ENCODE measurements at places on chromosomes 6 and 20.

DNA sequence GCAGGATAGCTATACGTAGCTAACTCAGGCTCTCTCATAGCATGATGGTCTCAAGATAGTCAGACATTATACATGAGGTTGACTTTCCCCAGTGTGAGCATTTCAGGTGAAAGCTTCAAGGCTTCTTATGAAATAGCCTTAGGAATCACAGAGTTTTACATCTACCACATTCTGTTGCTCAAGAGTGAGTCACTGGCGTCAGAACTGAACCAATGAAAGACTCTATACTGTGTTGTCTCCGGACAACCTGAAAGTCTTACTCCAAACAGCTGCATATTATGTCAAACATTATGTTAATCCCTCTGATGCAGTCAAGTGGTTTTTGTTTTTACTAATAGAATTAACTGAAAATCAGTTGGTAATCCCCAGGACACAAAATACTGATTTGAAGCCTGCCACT is 79.8 kb upstream of the TRDN start:
- no peak for DNase-seq

GRCh38 chr20:5164645-5165625 is 38.1 kb downstream of the CDS2 start:
- no peak for DNase-seq

GRCh38 chr20:13325033-13325432 is 104.0 kb downstream of the ISM1 start:
- peak; percentile 67 for DNase-seq

DNA sequence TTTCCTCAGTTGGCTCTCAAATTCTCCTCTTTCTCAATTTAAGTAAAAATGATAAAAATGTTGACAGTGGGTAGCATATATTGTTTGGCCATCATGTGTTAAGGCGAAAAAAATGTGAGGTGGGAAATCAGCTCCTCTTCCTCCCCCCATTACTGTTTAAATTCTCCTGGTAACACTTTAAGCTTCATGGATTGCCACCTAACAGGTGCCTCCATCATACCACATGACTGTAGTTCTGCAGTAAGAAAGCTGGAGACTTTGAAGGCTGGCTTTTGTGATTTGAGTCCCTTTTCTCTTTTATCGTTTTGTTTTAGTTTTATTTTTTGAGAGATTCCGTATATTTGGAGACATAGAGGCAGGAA is 1.2 kb downstream of the ZFAND3 start:
- no peak for DNase-seq

DNA sequence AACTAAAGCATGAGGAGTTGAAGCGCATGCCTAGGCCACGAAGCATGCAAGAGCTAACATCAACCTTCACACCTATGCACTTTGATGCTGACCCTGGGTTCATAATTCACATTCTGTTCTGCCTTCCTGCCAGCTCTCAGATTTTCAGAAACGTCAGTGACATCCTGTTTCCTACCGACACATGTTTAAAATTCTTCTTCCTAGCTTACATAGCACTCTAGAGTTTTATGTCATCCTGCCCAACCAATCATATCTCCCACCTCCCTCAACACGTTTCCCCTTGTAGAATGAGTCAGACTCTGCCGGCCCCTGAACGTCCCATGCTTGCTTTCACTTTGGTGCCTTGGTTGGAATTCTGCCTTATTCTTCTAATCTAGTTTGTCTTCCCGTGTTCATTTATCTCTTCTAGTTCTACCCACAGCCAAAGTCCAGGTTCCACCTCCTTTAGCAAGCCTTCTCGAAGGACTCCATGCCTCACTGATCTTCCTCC is 97.2 kb upstream of the MAP7 start:
- no peak for DNase-seq

GRCh38 chr6:49001856-49002541 is 461.1 kb downstream of the MMUT start:
- DNase-seq: no peak

- no peak for DNase-seq
Observed at GRCh38 chr20:64232794-64233193, 22.8 kb upstream of the PCMTD2 start.

DNA sequence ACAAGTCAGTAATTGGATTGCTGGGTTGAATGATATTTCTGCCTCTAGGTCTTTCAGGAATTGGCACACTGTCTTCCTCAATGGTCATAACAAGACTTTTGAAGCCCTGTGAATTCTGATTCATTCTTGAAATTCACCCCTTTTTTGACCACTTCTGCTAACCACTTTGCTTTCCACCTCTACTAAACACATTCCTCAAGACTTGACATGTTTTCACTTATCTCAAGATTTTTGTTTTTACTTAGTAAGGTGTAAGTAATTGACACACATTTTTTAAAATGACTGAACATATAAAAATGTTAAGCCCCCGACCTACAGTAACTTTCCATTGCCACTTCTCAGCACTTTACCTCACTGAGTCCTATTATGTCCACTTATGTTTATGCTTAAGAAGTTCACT is 239.1 kb downstream of the GRM1 start:
- DNase-seq: no peak
